CD4-positive, alpha-beta T cell treated with Interleukin-12 subunit alpha and Interleukin-12 subunit beta, for 1 hour (primary cell): ENCODE measurements at places on chromosomes 12 and 14.
A peak's percentile ranks its signal among the peaks of the same experiment; 100 is the strongest.

GRCh38 chr12:49984476-49985359 is 12.0 kb downstream of the AQP6 start:
- no peak for DNase-seq

DNA sequence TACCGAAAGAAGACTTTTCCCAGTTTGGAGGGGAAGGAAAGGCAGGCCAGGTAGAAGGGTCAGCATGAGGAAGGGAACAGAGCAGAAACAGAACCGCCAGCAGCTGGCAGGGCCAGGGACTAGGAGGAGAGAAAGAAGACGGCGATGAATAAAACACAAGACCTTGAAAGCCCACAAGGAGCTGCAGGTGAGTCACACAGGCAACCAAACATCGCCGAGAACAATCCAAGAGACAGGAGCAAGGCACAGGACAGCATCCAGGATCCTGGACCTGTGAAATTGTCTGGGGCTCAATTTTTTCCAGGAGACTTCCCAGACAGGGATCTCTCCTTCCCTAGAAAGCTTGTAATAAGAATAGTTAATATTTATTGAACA is 47.3 kb downstream of the NUAK1 start:
- no peak for DNase-seq

DNA sequence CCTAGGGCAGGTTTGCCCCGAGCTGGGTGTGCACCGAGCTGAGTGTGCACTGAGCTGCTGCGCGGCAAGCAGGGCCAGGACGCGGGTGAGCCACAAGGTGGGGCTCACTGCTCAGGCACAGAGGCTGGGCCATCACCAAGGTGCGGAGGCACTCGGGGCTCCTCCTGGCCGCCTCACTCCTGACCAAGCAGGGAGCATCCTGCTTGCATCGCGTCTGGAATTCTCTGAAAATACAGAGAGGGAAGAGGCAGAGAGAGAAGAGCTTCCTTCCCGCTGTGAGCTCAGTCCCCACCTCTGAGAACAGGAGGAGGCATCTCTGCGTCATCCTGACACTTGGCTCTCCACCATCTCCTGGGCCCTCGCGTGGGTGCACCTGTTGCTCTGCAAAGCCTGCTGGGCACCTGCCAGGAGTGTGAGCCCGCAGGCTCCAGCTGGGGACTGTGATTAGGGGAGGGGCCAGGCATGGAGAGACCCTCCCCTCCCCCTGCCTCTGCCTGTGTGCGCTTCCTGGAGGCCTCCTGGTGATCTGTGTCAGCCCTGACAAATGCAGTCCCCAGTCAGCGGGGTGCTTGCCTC is 116.3 kb downstream of the GLT1D1 start:
- DNase-seq: no peak

GRCh38 chr12:68102163-68102562 is 57.4 kb downstream of the IFNG start:
- DNase-seq: no peak

DNA sequence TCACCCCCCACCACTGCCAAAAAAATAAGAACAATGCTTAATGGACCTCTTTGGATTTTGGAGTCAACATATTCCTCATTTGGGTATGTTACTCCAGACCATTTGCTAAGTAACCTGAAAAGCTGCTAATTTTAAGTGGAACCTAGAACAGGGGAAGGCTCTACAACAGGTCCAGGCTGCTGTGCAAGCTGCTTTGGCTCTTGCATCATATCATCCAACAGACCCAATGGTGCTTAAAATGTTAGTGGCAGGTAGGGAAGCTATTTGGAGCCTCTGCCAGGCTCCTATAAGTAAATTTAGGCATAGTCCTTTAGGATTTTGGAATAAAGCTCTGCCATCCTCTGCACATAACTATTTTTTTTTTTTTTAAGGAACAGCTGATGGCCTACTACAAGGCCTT is 132.2 kb upstream of the PMCH start:
- DNase-seq: no peak

- no peak for DNase-seq
Observed at GRCh38 chr14:93981316-93982229, 5.2 kb upstream of the ASB2 start.

GRCh38 chr12:93776581-93777018 is 99.4 kb downstream of the CRADD start:
- no peak for DNase-seq

- no peak for DNase-seq
Observed at GRCh38 chr12:16093825-16094224, 182.7 kb downstream of the DERA start.

GRCh38 chr12:114355389-114356088 is 50.4 kb downstream of the TBX5 start:
- no peak for DNase-seq

DNA sequence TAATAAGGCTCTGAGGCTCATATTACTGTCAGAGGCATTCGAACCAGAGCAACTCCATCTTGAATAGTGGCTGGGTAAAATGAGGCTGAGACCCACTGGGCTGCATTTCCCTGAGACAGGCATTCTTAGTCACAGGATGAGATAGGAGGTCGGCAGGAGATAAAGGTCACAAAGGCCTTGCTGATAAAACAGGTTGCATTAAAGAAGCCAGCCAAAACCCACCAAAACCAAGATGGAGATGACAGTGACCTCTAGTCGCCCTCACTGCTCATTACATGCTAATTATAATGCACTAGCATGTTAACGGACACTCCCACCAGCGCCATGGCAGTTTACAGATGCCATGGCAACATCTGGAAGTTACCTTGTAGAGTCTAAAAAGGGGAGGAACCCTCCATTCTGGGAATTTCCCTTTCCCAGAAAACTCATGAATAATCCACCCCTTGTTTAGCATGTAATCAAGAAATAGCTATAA is 18.1 kb upstream of the PRICKLE1 start:
- no peak for DNase-seq

DNA sequence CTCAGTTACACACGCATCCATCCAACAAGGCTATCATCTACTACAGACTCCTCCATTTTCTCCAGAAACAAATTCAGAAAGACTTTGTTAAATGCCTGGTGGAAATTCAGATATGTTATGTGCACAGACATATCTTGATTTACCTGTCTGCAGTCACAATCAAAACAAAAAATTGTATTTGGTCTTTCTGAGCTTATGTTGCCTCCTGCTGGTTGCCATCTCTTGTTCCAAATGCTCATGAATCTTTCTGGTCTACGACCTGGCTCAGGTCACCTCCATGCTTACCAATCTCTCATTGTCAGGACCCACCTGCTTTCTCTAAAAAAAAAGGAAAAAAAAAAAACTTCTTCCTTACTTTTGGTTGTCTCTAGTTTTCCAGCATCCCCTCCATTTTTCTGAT is 169.2 kb upstream of the PLXNC1 start:
- DNase-seq: peak; percentile 45

DNA sequence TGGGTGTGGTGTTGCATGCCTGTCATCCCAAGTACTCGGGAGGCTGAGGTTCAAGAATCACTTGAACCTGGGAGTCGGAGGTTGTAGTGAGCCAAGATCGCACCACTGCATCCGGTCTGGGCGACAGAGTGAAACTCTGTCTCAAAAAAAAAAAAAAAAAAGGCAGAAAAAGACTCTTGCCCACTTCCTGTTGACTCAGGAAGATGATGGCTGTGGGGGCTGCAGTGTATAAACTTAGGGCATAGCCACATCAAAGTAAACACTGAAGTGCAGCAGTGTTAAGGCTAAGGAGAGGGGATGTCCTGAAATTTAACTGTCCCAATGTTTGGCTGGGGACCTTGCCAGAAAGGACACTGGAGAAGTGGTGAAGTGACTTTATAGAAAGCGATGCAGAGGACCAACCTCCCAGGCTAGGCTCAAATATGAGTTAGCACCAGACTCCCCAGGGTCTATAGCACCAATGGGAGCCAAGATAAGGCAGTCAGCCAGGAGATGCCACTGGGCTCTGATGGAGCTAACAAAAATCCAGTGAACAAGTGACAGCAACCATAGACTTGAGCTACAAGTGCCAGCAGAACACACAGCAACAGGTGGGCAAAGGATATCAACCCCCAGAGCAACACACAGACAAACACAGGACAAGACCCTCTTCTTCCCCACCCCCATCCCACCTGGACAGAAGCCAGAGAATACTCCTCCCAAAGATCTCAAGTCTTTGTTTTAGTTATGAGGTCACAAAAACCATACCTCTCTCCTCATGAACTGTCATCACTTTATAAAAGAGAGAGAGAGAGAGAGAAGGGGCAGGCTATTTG is 28.0 kb downstream of the NELL2 start:
- DNase-seq: peak; percentile 85

DNA sequence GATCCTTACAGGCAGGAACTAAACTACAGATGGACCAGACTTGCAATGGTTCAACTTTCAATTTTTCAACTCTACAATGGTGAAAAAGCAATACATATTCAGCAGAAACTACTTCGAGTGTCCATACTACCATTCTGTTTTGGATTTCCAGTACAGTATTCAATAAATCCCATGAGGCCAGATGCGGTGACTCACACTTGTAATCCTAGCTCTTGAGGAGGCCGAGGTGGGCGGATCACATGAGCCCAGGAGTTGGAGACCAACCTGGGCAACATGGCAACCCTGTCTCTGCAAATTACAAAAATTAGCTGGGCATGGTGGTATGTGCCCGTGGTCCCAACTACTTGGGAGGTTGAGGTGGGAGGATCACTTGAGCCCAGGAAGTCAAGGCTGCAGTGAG is 336.1 kb downstream of the MED13L start:
- no peak for DNase-seq

GRCh38 chr14:104388011-104388521 is 191.5 kb upstream of the C14orf180 start:
- no peak for DNase-seq

DNA sequence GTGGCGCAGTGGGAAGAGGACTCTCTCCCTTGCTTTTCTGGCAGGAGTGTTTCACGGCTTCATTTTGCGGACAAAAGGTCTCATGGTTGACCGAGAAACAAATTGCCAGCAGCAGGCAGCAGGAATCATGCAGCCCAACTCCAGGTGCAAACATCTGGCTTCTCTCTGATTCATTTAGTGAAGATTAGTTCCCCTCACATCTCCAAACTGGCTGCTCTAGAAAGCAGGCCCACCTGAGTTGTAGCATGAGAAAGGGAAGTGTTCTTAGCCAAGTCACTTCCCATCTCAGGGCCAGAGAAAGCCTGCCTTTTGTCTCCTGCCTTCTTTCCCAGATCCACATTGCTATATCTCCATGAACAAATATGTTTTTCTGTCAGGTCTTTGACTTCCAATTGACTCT is 120.8 kb upstream of the CCDC196 start:
- DNase-seq: no peak

DNA sequence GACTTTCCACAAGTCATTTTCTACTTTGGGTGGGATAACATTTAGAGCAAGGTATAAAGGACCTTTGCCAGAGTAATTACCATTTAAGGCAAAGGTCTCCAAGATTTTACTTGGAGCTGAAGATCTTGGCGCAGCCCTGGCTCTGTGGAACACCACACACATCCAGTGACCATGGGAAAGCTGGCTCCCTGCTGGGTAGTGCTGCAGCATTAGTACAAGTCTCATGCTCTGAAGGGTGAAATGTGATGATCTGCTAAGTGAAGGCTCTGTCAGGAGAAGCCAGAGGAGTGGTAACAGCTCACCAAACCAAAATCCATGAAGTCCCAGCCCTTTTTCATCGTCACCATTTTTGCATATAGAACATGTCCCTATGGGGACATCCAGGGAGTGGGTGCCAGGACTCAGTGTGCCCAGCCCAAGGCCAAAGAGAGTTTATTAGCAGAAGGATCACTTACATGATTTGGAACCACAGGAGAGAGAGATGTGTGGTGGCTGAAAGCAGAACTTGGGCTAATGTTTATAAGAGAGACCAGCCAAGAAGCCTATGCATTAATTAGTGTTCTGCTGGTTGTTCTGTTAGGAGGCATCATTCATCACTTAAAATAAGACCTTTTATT is 110.7 kb downstream of the SLC38A6 start:
- no peak for DNase-seq

GRCh38 chr12:12723149-12723680 is 6.0 kb downstream of the CDKN1B start:
- peak; percentile 49 for DNase-seq
